Prostate gland (tissue), 2 donors: ENCODE measurements at places on chromosomes 6 and 20. TPM values are rescaled to one million over a fixed set of nuclear protein-coding genes. Genes with fewer than 3 reads are reported as not detected.

DNA sequence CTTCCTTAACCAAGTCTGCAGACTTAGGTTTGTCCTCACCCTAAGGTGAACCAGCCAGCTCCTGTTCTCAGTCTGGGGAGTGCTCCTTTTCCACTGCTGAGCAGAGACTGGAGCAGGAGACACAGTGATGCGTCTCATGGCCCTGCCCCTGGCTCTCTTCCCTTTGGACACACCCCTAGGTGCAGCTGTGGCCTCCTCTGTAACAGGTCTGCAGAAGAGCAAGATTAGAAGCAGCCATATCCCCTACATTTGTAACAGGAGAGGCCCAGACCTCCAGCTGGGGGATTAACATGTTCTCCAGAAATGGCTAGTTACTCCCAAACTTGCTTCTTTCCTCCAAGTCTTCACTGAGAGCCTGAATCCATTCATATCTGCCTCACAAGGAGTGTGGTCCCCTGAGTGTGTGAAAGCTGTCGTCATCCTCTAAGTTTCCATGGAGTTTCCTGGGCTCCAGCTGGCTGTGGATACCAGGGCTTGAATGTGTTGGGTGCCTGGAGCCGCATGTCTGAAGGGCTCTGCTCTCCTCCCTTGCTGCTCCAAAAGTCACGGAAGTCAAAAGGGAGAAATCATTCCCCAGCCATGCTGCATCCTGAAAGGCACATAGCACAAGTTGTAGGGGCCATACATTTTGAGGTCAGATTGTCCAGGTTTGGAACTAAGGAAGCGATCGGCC is 57.7 kb downstream of the PPP1R14C start:
- no peak for DNase-seq

DNA sequence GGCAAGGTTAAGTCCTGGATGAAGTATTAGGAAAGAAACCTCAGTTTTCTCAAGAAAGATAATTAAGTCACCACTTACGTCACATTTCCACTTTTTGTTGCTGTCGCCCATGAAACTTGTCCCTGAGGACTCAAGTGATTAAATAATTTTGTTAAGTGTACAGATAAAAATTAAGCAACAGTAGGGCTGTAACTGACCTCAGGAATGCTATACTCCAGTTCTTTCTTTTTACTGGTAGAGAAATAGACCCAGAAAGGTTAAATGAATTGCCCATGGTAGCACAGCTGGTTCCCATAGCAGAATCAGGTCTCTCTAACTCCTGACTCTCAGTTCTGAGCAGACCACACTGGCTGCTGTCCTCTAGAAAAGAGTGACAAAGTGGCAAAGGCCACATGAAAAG is 54.5 kb downstream of the CLIC5 start:
- DNase-seq: no peak

DNA sequence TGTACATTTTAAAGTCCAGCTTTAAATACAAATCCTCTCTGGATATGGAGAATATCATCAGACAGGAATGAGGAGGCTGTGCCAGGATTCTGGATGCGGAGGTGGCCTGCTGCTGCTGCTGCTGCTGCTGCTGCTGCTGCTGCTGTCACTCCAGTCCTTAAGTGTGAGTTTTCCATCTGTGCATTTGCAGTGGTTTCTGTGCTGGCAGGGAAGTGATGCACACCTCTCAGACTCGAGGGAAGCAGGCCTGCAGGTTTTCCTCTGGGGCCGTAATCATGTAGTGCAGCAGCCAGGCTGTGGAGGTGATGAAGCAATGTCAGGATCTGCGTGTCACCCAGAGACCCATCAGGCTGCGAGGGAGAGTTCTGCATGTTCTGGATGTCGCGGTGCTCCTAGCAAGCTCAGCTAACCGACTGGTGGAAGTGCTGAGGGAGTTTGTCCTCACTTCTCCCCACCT is 32.0 kb downstream of the CFAP61 start:
- no peak for DNase-seq

DNA sequence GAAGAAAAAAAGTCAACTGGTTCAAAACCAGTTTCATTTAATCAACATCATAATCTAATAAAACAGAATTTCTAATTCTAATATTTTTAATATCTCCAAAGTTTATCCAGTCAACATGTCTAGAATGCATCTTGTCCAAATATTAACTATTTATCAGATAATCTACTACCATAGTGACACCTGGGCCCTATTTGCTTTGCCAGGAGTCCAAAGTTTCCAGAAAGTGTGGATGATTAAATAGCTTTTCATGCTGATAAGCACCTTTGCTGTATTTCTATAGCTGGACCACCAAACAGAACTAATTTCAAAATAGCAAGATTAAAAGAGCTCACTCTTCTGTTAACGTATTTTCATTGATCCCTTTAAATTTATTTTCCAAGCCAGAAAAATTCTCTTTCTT is 12.3 kb upstream of the TAAR1 start:
- no peak for DNase-seq

DNA sequence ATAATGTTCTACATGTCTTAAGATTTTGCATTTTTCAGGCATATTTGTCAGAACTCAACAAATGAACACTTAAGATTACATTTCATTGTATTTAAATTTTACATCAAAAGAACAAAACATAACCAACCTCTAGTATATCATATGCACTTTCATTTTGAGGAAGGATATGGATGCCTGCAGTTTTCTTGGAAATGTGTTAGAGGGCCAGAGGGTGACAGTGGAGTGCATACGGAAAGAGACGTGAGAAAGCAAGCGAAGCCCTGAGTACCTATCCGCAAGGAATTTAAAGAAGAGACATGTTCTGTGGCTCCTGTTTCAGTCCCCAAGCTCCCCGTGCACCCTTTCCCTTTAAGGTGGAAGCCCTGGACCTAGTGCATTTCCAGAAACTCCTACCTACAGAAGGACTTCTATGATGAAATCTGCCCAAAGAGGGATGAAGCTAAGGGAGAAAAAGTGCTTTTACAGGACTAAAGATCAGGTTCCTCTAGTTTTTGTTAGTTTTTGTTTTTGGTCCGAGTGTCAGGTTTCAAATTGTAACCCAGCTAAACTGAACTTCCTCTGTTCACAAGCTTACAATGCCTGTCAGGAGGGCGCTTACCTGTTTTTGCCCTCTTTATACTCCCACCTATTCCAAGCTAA is 38.8 kb downstream of the EZR start:
- no peak for DNase-seq

GRCh38 chr6:11702500-11703130 is 76.0 kb downstream of the ADTRP start:
- no peak for DNase-seq

GRCh38 chr6:2795162-2795561 is 30.0 kb downstream of the WRNIP1 start:
- no peak for DNase-seq

DNA sequence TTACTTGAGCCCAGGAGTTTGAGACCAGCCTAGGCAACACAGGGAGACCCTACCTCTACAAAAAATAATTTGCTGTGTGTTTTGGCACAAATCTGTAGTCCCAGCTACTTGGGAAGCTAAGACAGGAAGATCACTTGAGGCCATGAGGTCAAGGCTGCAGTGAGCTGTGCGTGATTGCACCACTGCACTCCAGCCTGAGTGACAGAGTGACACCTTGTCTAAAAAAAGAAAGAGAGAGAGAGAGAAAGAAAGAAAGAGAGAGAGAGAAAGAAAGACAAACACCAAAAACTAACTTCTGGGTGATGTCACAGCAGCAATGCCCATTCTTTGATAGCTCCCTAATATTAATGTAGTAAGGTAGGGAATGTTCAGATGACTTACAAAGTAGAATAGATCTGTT is 20.4 kb downstream of the USP49 start:
- no peak for DNase-seq

GRCh38 chr20:542777-543368 is 717 bp downstream of the CSNK2A1 start:
- DNase-seq: no peak

GRCh38 chr20:21100578-21101452 is 5.3 kb downstream of the LINC00237 start:
- no peak for DNase-seq

- no peak for DNase-seq
These were observed 10.1 kb downstream of the PPP1R3G start for GRCh38 chr6:5095236-5095635.

DNA sequence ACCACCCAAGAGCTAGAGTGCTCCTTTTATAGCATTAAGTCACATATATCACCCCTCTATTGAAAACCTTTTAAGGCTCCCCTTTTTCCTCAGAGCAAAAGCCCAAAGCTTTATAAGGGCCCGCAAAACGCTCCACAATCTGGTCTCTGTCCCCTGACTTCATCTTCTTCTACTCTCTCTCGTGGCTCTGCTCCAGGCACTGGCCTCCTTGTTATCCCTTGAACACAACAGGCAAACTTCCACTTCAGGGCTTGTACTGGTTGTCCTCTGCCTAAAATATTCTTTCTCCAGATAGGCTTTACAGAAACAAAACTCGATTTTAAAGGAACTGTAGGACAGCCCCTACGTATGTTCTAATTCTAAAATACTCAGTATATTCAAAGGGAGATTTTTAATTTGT is 44.0 kb upstream of the SPDEF start:
- DNase-seq: no peak

GRCh38 chr6:136763255-136763654 is 29.0 kb downstream of the MAP3K5 start:
- no peak for DNase-seq

- DNase-seq: no peak
These were observed 1166.0 kb upstream of the GJE1 start for GRCh38 chr6:140966676-140967075.

DNA sequence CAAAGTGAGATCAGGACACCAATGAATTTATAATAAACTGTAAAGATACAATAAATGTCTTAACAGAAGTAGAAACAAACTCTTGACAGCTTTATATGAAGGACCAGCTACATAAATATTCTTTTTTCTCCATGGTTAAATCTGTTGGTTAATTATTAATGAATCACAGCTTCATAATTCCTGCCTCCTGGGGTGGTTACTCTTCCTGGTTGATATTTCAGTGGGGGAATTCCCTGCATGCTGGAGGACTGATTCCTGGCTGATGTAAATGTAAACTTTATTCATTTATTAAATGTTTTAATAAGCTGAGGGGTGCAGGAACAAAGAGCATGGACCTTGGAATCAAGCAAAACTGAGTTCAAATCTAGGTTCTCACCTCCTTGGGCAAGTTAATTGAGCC is 16.2 kb upstream of the RCAN2 start:
- no peak for DNase-seq

- no peak for DNase-seq
These were observed 29.9 kb downstream of the KIF13A start for GRCh38 chr6:17957498-17957897.

DNA sequence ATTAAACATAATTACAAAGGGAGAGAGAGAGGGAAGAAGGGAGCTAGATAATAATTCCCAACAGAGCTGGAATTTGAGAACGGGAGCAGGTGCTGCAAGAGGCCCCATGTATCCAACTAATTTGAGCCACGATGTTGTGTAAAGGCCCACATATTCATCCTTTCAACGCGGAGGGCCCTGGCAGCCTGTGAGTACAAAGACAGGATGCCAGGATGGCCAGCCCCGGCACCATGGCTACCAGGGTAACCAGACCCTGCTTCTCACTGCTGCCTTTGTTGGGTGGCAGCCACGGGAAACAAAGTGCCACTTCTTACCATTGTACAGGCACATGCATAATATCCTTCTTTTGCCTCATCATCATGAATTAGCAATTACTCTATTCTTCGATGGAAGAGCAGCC is 492.0 kb upstream of the NRSN1 start:
- DNase-seq: no peak

GRCh38 chr6:128505603-128506002 is 14.8 kb downstream of the PTPRK start:
- DNase-seq: no peak

DNA sequence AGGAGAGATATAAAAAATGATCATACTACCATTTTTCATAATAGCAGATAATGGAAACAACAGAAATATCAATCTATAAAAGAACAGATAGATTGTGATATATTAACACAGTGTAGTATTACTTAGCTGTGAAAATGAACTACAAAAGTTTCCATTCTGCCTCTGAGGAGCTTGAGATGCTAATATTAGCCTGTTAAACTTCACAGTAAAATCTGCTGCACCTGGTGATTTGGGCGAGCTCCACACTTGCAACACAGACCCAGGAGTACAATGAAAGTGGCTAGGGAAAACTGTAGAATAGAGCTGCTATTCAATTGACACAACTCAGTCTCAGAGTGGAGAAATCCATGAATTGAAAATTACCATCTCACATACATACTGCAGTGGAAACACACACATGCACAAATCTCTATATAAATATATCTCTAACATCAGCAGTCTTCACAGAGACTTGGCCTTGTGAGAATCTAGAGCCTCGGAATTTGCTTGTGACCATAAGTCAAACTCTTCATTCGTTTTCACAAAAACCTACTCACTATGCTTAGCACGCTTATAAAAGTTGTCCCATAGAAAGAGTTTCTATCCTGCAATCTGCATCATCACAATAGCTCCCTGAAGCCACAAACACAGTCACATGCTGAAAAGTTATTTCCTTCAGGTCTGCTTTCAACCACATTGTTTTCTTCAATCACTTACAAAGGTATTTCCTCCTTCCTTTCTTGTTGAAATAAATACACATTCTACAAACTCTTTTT is 133.0 kb downstream of the PAK5 start:
- DNase-seq: no peak

GRCh38 chr20:40489886-40490285 is 199.2 kb downstream of the MAFB start:
- no peak for DNase-seq

DNA sequence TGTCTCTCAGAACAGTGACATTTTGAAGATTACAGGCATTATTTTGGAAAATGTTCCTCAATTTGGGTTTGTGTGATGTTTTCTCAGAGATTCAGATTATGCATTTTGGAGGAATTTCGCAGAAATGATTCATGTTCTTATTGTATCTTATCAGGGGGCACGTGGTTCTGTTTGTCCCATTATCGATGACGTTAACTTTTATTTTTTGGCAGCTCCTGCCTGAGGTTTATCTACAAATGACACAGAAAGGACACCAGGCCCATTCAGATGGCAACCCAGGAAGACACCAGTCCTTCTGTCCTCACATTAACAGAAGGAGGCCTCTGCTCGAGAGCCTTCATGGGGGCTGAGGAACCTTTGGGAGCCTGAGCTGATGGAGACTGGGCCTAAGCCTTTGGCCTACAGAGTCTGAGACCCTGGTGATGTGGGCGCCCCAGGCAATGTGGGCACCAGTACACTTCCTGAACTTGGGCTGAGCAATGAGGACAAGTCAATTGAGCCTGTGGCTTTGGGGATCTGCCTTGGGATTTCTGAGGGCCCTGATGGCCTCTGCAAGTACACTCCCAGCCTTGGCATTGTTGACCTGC is 41.2 kb upstream of the EZR start:
- no peak for DNase-seq

DNA sequence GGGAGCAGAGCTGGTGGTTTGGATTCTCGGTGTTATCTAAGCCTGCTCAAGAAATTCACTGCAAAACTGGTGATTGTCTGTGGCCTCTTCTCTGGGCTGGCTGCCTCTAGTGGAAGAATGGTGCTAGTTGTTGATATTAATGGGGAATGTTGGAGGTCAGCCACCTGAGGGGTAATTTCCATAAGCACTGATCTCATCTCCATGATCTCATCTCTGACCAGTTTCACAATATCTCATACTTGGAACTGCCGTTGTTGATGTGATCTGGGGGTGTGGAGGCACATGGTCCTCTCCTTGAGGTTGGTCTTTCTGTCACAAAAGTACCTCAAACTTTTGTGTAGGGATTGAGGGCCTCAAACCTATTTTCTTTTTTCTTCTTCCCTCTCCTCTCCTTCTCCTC is 102.6 kb downstream of the CD109 start:
- no peak for DNase-seq

GRCh38 chr6:23036406-23036983 is 467.1 kb downstream of the HDGFL1 start:
- DNase-seq: no peak

GRCh38 chr6:140542863-140543262 is 1168.4 kb upstream of the CITED2 start:
- DNase-seq: no peak

CDH22 gene
- total RNA-seq: 1.9 TPM
